Activated CD4-positive, alpha-beta T cell treated with anti-CD3 and anti-CD28 coated beads, Interleukin-2, amount 10 ng/mL, durations not matched to agents 24 days and 14 days (primary cell): ENCODE measurements at places on chromosomes 16 and 17.

DNA sequence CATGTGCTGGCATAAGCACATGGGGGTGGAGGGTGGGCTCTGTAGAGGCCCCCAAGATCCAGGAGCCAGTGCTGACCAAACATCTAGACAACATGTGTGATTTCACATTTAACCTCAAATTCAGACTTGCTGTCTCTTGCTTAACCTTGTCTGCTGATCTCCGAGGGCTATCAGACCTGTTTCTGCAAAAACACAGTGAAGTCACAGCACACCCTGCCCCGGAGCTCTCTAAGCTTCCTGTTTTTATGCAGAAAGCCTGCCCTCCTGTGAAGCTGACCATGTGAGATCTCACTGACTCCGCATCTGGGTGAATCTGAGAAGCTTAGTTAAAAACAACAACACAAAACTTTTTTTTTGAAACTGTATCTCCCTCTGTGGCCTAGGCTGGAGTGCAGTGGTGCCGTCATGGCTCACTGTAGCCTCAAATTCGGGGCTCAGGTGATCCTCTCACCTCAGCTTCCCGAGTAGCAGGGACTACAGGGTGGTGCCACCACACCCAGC lies 6.6 kb upstream of the DPEP2 start:
- DNase-seq: peak; percentile 84

DNA sequence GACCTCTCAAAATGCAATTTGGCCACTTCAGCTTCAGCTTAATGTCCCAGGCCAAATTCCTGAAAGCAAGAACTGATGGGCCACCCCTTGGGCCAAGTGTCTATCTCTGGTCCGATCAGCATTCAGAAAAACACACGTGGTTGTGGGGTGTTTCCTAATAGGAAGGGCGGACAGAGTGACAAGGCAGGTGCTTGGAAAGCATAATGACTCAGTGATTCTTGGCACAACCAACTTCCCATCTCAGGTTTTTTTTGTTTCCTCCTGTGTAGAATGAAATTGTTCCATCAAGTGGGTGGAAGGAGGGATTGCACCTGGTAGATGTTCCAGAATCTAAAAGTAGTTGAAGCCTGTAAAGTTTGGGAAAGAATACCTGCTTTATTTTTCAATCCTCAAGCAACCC lies 155.6 kb downstream of the HS3ST2 start:
- DNase-seq: no peak

- no peak for DNase-seq
Measured at GRCh38 chr16:89119166-89119621, 25.5 kb downstream of the ACSF3 start.

- DNase-seq: no peak
Measured at GRCh38 chr16:27665881-27666280, 115.9 kb downstream of the KATNIP start.

DNA sequence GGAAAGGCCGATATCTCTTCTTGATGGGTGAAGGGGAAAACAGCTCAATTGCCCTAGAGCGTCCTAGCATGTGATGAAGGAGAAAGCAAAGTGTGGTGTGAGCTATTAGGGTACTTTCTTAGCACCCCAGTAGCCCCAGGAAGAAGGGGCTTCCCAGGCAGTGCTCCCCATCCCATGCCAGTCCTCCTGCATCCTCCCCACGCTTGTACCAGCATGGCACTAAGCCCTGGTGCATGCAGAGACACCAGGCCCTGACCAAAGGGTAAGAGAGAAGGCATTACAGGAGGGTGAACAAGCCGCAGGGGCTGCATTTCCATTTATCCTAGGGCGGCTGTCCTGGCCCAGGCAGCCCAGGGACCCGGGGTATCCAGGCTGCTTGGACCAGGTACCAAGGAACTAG lies 3.1 kb downstream of the CYB561 start:
- no peak for DNase-seq

DNA sequence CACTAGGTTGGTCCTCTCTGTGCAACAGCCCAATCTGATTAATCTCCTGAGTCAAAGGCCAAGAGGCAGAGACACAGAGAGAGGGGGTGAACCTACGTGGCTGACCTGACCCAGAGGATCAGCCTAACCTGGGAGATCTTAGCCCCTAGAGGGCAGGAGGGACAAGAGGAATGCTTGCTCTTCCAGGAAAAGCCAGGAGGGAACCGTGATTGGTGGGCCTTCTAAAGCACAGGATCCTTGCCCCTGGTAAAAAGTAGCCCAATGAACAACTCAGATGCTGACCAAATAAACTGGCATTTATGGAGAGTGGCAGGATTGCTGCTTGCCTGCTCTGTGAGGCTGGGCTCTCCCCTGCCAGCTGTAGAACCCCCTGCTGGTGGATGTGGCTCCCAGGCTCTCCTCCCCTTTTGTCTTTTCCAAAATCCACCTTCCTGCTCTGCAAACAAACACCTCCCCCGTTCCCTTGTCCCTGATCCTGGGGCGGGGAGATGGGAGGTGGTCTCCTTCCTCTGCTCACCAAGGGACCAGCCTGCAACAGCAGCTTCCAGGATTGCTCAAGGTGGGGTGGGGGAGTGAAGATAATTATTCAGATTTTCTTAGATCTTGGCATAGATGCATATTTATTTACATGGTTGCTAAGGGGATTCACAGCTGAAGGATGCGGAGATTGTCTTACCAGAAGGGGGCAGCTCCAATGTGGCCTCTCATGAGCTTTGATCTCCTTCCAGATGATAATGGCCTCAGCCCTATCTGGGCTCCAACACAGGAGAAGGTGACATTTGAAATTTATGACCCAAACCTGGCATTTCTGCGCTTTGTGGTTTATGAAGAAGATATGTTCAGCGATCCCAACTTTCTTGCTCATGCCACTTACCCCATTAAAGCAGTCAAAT lies 71.9 kb downstream of the SDR42E1 start:
- no peak for DNase-seq

GRCh38 chr16:57279780-57280638 lies 4.5 kb downstream of the PLLP start:
- DNase-seq: no peak

GRCh38 chr16:70779361-70779760 lies 21.6 kb downstream of the VAC14 start:
- no peak for DNase-seq

DNA sequence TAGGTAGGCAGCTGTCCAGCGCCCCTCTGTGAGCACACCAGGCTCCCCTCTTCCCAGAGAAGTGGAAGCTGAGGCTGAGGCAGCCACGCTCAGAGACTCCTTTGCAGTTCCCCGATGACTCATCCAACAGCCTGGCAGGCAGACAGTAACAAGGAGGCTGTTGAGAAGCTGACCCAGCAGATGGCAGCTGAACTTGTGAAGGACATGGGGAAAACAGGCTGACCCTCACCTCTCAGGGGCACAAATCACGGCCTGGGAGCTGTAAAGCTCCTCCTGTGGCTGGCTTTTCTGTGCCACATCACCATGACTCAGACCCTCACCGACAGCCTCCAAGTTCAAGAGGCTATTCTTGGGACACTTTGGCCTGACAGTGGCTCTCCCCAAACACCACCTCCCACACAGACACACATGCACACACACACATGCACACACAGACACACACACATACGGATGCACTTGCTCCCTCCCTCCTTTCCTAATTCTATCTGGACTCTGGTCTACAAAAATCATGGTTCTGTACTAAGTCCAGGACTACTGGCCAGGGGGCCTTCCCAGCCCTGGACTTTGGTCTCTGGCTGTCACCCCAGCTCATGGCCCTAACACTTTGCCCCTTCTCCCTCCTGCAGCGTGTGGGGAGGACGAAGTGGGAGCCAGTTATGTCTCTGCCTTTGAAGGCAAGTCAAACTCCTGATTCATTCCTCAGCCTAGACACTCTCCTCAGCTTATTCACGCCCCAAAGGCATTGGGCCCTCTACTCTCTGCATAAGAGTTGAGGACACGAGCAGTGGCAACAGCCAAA lies 23.2 kb downstream of the MAP3K14 start:
- no peak for DNase-seq

GRCh38 chr17:75416006-75416405 lies 10.5 kb upstream of the GRB2 start:
- no peak for DNase-seq

- DNase-seq: peak; percentile 76
Measured at GRCh38 chr16:720447-720989, 428 bp upstream of the ANTKMT start.

- DNase-seq: no peak
Measured at GRCh38 chr16:30766206-30766932, 4.2 kb downstream of the RNF40 start.

- DNase-seq: no peak
Measured at GRCh38 chr16:48681520-48681919, 71.5 kb upstream of the N4BP1 start.

- DNase-seq: no peak
Measured at GRCh38 chr16:57564571-57565270, 22.3 kb downstream of the ADGRG5 start.

GRCh38 chr16:88743693-88744576 lies 37.6 kb downstream of the CTU2 start:
- DNase-seq: peak; percentile 91

- DNase-seq: peak; percentile 73
Measured at GRCh38 chr17:3961564-3962047, 2.6 kb downstream of the ATP2A3 start.

GRCh38 chr16:5838071-5838470 lies 740.5 kb upstream of the EEF2KMT start:
- no peak for DNase-seq

DNA sequence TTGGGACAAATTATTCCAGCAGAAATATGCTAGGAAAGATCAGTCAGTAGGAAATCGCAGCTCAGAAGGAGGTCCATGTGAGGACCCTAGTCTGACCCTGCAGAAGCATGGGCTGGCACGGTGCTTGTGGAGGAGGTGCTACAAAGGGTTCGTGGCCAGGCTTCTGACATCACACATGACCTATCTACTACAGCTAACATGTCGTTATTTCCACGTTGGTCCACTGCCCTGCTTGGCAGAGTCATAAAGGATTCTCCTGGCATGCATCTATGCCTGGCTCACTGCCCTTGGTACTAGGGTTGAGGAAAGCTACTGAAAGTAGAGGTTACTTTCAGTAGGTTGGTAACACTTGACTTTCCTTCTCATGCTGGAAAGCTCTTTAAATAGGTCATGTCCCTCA lies 118.1 kb upstream of the SHISA6 start:
- no peak for DNase-seq

DNA sequence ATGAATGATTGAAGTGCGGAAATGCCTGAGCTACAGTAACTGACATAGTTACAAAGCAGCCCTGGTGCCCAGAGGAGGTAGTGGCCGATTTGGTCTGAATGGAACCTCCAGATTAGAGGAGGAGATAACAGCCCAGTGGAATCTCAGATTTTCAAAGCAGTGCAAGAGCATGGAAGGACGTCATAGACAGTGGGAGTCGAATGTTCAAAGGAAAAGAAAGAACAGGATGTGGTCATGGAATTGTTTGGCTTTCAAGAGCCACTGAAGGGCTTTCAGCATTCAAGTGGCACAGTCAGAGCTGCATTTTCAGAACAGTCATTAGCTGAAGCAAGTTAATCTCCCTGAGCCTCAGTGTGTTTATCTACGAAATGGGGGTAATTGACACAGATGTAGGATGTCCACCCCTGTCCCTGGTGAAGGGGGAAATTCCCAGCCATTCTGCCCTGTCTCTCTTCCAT lies 104.6 kb upstream of the CACNG3 start:
- peak; percentile 67 for DNase-seq

GRCh38 chr17:63672856-63673255 lies 27.1 kb downstream of the LIMD2 start:
- no peak for DNase-seq

GRCh38 chr17:75272848-75273184 lies 1.8 kb upstream of the MIF4GD start:
- DNase-seq: no peak

- DNase-seq: peak; percentile 60
Measured at GRCh38 chr16:75593825-75594820, 27.9 kb downstream of the GABARAPL2 start.

GRCh38 chr17:82283208-82283749 lies 9.8 kb upstream of the CSNK1D start:
- DNase-seq: peak; percentile 63

GRCh38 chr17:72238157-72238673 lies 117.4 kb downstream of the SOX9 start:
- DNase-seq: no peak

GRCh38 chr17:19660219-19660870 lies 11.8 kb downstream of the ALDH3A2 start:
- no peak for DNase-seq

DNA sequence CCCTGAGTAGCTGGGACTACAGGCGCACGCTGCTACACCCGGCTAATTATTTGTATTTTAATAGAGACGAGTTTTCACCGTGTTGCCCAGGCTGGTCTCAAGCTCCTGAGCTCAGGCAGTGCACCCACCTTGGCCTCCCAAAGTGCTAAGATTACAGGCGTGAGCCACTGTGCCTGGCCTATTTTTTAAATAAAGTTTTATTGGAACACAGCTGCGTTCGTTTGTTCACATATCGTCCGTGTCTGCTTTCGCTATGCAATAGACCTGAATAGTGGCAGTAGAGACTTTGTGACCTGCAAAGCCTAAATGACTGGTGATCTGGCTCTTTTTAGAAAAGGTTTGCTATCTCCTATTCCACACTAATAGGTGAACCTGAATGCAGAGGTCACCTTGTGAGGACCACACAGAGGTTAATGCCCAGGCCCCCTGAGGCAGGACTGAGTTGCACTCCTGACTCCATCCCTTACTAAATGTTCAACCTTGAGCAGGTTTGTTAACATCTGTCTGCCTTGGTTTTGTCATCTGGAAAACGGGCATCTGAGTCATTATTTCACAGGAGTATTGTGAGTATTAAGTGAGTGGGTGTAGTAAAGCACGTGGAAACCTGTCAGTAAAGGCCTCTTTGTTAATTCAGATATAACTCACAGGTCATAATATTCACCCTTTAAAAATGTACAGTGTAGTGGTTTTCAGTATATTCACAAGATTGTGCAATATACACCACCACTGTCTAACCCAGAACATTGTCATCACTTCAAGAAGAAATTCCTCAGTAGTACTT lies 157.5 kb upstream of the CACNG5 start:
- no peak for DNase-seq

GRCh38 chr16:85015481-85016187 lies 4.3 kb upstream of the ZDHHC7 start:
- DNase-seq: no peak

GRCh38 chr17:65559461-65559803 lies 2.0 kb downstream of the AXIN2 start:
- peak; percentile 58 for DNase-seq

- DNase-seq: no peak
Measured at GRCh38 chr16:31009894-31010584, 399 bp downstream of the STX1B start.

DNA sequence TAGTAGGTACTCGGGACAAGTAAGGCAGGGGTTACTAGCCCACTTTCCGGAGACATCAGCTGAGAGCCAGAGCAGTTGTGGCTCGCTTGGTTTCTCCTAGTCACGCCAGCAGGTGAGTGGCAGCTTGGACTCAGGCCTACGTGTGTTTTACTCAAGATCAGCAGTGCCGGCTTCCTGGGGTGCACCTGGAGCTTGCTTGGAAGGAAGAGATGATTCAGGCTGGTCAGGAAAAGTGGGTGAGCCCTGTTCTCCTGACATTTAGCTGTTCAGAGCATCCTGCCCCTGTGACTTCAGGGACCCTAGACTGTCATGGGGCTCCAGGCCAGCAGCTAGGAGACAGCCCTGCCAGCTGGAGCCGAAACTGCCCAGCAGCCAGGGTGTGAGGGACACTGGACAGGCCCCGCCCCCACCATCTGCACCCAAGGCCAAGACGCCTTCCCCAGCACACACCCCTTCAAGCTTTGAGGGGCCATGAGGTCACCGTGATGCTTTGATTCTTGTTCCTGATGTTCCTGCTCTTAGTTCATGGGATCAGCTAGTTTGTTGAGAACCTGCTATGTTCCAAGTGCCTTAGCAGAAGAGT lies 238.0 kb upstream of the CIBAR2 start:
- no peak for DNase-seq
